ENCODE measurements at places on chromosomes 5 and 9. TPM values are rescaled to one million over a fixed set of nuclear protein-coding genes. Genes with fewer than 3 reads are reported as not detected.

PCDHGB3 gene
- 0.56 TPM for total RNA-seq

DNA sequence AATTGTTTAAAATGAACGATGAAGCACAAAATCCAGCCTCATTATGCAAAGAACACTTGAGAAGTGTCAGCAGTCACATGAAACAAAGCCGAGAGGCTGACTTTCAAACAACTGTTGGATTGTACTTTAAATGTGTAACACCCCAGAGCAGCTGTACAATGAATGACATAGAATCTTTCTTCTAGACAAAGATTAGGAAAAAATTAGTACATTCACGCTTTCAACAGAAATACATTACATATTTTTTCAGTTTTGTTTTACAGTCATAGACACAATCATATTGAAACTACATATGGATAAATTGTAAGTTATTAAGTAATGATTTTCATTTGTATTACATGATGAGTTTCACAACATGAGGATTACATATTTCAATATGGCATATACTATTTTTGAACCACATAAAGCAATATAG, 10.6 kb upstream of the AGXT2 start:
- DNase-seq, result no peak

DNA sequence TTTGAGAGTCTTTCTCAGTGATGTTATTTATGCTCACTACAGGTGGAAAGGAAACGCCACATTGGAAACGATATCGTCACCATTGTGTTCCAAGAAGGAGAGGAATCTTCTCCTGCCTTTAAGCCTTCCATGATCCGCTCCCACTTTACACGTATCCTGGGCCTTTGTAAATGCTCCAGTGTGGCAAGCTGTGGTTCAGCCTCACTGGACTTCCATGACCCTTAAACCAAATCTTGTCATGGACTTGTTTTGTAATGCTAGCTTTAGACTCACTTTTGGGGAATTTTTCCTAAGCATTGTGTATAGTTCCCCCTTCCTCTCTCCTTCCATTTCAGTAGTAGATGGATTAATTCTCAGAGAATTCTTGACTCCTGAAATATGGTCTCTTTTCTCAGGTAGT, 60.9 kb upstream of the SLC2A8 start:
- DNase-seq, result no peak

DNA sequence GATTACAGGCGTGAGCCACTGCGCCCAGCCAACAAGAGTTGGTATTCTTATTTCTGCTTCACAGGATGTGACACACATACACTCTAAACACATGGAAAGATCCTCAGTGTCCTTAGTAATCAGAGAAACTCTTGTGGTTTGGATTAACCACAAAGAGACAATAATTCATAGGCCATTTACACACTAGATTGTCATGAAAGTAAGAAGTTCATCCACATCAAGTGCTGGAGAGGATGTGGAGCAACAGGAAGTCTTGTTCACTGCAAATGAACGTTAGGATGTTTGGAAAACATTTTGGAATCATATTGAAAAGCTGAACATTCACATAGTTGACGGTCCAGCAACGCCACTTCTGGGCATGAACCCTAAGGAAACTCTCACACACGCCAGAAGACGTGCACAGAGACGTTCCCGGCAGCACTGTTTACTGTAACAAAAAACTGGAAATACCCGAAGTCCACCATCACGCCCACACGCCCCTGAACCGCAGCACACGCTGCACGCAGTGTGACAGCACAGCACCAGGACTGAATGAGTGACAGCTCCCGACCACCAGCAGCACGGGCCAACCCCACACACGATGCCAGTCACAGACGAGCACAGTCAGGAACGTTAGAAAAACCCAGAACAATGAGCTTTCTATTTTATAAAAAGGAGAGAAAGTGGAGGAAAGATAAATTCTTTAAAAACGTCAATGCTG, 87.6 kb downstream of the COL23A1 start:
- DNase-seq, result no peak

C7 gene
- total RNA-seq, result not detected

MED27 gene
- 41.9 TPM for total RNA-seq

GRCh38 chr5:52989025-52989780, at the start of gene ITGA2:
Gene ITGA2 (plus strand): TSS chr5:52989352. CDS start chr5:52989469, 117 bp downstream.
- peak; percentile 84 for DNase-seq

DNA sequence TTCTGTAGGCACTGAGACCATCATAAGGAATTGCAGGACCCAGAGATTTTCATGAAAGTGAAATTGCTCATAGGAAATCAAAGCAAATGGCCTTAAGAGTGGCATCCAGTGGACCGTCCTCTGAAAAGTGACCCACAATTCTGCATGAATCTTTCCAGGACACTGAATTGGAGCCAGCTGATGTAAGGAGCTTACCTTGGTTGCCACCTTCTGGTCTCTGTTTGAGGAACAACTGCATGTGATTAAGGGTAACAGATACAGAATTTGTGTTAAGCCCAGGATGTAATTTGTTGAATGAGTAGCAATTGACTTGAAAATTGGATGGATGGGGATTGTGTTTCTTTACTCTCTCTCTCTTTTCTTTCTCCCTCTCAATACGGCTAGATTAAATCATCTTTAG, 49.9 kb upstream of the GAS1 start:
- peak; percentile 52 for DNase-seq

GRCh38 chr5:23268136-23268535, 239.3 kb upstream of the PRDM9 start:
- peak; percentile 5 for DNase-seq

GRCh38 chr5:156471893-156472292, 144.9 kb downstream of the SGCD start:
- DNase-seq, result no peak

DNA sequence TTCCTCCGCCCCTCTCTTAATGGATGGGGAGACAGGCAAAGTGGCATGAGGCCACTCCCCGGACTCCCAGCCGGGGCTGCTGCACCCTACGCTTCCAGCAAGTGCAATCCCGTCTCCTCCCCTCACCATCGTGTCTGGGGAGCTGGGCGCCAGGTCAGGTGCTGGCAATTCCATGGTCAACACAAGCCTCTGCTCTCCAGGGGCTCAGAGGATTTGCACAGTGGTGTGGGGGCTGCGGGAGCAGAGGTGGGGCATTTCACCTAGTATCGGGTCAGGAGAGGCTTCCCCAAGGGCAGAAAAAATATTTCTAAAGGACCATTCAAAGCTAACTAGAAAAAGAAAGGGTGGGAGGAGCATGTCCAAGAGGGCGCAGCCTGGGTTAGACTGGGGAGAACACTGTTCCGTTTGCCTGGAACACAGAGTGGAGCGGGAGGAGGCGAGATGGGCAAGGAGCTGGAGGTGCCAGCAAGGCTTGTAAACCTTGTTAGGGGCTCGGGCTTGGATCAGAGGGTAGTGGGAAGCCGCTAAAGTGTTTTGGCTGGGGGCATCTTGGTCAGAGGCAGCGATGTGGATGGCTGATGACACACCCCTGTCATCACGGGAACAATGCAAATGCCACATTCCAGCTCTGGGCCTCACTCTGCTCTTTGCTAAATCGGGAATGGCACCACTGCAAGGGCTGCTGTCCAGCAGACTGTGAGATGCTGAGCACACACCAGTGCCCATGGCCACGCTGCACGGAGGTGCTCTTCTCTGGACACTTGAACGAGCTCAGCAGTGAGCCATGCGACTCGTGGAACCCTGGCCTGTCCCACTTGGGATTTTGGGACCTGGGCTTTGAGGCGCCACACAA, 191.7 kb downstream of the CDK5RAP2 start:
- DNase-seq, result no peak

DNA sequence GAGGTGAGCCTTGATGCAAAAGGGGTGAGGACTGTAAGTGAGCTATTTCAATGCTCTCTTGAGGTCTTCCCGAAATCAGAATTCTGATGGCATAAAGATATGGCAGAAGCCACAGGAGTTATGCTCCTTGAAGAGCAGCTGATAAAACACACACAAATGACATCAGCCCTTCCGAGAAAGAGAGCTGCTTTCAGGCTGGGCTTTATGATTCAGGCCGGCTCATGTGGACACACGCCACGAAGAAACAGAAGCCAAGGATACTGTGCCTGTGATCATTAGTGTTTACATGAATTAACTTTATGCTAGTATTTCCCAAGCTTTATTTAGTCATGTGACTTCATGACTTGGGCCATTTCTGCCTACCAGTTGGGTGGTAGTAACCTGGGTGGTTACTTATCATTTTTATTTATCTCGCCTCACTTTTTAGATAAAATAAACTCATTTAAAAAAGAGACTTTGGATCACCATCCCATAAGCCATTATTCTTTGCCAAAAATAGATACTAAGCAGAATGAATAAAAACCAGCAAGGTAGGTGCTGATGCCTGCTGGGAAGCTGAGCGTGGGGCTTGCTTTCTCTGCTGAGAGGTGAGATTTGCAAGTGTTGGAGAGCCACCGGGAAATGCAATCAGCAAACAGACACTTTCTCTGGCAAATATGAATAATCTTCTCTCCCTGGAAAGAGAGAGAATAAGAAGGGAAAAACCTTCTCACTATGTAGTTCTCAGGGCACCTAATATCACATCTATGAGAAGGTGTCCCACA, 73.0 kb upstream of the SLC25A51 start:
- DNase-seq, result peak; percentile 48

GRCh38 chr9:124205686-124206352, 51.9 kb upstream of the NEK6 start:
- DNase-seq, result no peak

- no peak for DNase-seq
Observed at GRCh38 chr5:84397385-84397784, 12.7 kb upstream of the EDIL3 start.

NR4A3 gene
- 0.25 TPM for total RNA-seq

- DNase-seq, result no peak
Observed at GRCh38 chr5:32989815-32990214, 278.7 kb downstream of the NPR3 start.

SLC6A19 gene
- total RNA-seq, result not detected

DNA sequence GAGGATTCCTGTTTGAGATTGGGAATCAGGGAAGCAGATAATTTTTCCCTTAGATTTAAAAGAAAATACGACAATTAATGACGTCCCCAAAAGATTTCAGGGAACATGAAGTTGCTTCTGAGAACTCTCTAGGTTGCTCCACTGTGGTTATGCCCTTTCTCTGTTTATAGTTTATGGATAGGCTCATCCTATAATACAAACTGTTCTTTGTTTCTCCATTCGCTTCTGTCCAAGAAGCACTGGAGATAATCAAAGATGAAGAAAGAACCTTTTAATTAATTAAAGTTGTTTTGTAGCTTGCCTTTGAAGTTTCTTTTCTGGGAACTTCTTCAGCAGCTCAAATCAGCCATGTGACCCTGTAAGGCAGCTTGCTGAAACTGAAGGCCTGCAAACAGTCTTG, 87.5 kb downstream of the CHSY3 start:
- DNase-seq, result no peak

GRCh38 chr5:31492869-31493268, 39.0 kb downstream of the DROSHA start:
- DNase-seq, result peak; percentile 16

GLRX gene
- total RNA-seq, result 41.4 TPM

DNA sequence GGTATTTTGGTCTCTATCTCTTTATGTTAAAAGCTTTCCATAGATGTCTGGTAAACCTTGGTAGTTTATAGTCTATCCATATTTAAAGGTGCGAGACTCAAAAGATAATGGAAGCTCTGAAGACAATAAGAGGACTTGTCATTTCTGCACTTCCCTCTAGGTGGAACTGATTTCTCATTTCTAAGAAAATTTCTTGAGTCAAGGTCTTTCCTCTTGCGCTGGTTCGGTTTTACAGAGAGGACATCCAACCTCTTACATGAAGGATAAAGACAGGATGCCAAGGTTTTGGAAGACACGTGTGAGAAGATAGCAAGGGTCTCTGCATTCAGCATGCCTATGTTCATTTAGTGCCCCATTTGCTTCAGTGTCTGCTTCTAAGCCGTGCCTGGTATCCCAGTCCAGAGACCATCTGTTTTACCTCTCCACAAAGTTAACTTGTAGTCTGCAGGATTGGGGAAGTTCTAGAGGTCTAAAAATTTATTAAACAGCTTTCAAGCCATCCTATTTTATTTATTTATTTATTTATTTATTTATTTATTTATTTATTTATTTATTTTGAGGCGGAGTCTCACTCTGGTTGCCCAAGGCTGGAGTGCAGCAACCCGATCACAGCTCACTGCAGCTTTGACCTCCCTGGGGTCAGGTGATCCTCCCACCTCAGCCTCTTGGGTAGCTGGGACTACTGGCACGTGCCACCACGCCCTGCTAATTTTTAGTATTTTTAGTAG, 41.6 kb downstream of the KIAA1191 start:
- peak; percentile 25 for DNase-seq

IL5 gene
- not detected for total RNA-seq

GRCh38 chr5:137192293-137192743, 306.8 kb downstream of the SPOCK1 start:
- DNase-seq, result peak; percentile 51

PDGFRB gene
- total RNA-seq, result 0.07 TPM

- DNase-seq, result no peak
Observed at GRCh38 chr5:63233911-63234310, 655.3 kb downstream of the LRRC70 start.

All from MCF 10A (cell line).